ENCODE measurements at places on chromosomes 5 and 9.

- DNase-seq = no peak
Measured at GRCh38 chr5:150202501-150202900, 12.6 kb downstream of the SLC6A7 start.

GRCh38 chr9:77946969-77947620, 84.5 kb downstream of the GNAQ start:
- peak; percentile 19 for DNase-seq

GRCh38 chr9:101242651-101243050, 142.2 kb downstream of the BAAT start:
- DNase-seq = no peak

GRCh38 chr5:122218778-122219177, 89.4 kb downstream of the ZNF474 start:
- DNase-seq = no peak

DNA sequence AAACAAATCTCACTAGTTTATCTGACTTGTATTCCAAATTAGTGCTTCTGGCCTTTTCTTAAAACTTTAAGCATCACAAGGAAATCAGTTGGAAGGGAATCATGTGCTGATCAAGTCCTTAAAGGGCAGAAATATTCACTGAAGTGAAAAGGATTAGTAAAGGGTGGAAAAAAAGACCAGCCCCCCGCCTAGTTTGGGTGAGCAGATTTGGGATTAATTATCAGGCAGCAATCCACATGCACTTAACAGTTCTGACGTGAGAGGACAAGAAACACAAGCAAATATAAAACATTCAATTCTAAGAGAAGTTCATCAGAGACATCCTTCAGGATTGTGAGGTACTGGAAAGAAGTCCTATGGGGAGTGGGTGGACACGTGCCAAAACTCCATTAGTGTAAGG, at the start of gene TYRP1:
Gene TYRP1, plus strand, starts transcription at position 245 of the 400 bp plus-strand sequence. CDS start 612 bp downstream, outside the sequence.
- DNase-seq = no peak

GRCh38 chr9:122190597-122191381, 31.1 kb downstream of the MORN5 start:
- DNase-seq = no peak

DNA sequence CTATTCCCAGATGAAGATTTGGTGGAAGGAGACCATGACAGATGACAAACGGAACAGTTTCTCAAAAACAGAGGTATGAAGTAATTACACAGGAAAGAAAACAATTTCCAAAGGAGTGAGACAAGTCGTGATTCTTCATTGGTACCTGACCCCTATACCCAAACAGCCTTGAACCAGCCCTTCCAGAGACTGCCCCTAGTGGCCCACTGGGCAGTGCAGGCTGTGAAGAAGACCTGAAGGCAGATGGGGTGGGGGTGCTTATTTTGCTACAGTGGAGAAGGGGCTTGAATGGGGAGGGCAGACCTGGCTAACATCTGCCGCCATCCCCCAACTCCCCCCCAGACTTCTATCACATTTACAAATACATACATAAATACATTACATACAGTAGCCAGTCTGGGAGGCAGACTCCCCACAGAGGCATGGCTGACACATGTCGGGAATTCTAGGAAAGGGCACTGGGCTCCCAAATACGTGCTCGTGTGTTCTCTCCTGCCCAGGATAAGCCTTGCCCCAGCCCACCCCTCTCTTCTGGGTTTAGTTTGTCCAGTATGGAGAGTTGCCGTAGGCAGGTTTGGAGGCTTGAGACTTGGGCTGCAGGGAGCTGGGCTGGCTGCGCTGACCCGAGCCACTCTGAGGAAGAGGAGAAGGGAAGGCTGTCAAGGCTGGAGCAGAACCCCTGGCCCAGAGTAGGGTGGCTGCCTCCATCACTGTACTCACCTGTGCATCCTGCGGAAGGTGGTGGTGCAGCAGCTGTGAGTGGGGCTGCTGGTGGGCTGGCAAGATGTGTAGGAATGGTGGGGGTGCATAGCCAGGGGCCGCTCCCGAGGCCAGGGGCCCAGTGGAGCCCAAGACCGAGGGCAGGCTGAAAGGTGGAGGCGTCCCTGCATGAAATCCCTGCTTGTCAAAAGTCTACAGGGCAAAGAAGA, 105.3 kb downstream of the UBE2R2 start:
- DNase-seq = peak; percentile 46

DNA sequence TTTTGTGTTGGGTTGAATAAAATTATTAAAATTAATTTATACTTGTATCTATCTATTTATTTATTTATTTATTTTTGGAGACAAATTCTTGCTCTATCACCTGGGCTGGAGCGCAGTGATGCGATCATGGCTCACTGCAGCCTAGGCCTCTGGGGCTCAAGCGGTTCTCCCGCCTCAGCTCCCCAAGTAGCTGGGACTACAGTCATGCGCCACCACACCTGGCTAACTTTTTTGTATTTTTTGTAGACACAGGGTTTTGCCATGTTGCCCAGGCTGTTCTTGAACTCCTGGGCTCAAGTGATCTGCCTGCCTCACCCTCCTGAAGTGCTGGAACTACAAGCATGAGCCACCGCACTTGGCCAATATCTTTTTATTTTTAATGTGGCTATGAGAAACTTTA, 134.7 kb upstream of the SPDL1 start:
- no peak for DNase-seq

GRCh38 chr5:52808316-52808901, 20.7 kb downstream of the ITGA1 start:
- DNase-seq = no peak

GRCh38 chr9:72363236-72363635, 1.8 kb downstream of the ZFAND5 start:
- peak; percentile 33 for DNase-seq

DNA sequence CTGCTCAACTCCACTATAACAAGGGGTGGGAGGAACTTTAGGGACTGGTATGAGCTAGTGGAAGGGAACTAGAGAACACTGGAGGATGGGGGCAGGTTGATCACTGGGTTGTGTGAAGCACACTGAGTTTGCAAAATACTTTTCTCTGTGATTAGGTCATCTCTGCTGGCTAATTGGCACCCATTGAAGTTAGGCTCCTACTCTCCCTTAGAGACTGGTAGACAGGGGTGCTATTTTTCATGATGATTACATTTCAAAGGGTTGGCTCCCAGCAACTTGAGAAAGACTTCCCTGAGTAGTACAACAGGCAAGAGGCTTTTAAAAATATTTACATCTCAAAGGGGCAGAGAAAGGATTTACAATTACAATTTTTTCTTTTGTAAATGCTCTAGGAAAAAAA, 50.4 kb upstream of the MTAP start:
- DNase-seq = no peak
